Neural progenitor cell (in vitro differentiated cells): ENCODE measurements at places on chromosomes 4 and X. TPM values are rescaled to one million over a fixed set of nuclear protein-coding genes. Genes with fewer than 3 reads are reported as not detected.

ZCCHC18 gene
- 4.6 and 5.1 TPM in 2 replicates for total RNA-seq

MAGEA11 gene
- total RNA-seq = not detected in 2 replicates

KCNIP4 gene
- total RNA-seq = 0.39 TPM in 1 of 2 replicates, not detected in the other

VSIG1 gene
- total RNA-seq = 0.15 and 0.22 TPM in 2 replicates

PNMA6F gene
- 0.22 TPM in 1 of 2 replicates, not detected in the other for total RNA-seq

SLC4A4 gene
- 0.06 TPM in 1 of 2 replicates, not detected in the other for total RNA-seq

PDK3 gene
- total RNA-seq = 50.3 and 100 TPM in 2 replicates

TAF7L gene
- total RNA-seq = not detected in 2 replicates

MAPK10 gene
- 357 and 383 TPM in 2 replicates for total RNA-seq

NXF2B gene
- total RNA-seq = 0.96 and 2.2 TPM in 2 replicates

PRRG1 gene
- 6.9 and 8.7 TPM in 2 replicates for total RNA-seq

C4orf51 gene
- total RNA-seq = not detected in 2 replicates

F8A3 gene
- total RNA-seq = 0.73 and 3.5 TPM in 2 replicates

ANKRD50 gene
- 33.8 and 47.5 TPM in 2 replicates for total RNA-seq

HSFX2 gene
- 0.56 and 0.77 TPM in 2 replicates for total RNA-seq

IRS4 gene
- total RNA-seq = 70.1 and 102 TPM in 2 replicates

HSFX4 gene
- total RNA-seq = not detected in 2 replicates

TMEM156 gene
- not detected in 2 replicates for total RNA-seq

TMPRSS11D gene
- not detected in 2 replicates for total RNA-seq

CLDN34 gene
- 0.37 TPM in 1 of 2 replicates, not detected in the other for total RNA-seq

ART3 gene
- total RNA-seq = not detected in 2 replicates

EGFL6 gene
- 0.19 and 1.2 TPM in 2 replicates for total RNA-seq

MID1 gene
- 22.8 and 29.5 TPM in 2 replicates for total RNA-seq

GLUD2 gene
- 7.5 and 8.9 TPM in 2 replicates for total RNA-seq

TRIM61 gene
- not detected in 2 replicates for total RNA-seq

SRPX gene
- total RNA-seq = 3.2 and 4.8 TPM in 2 replicates

ZNF157 gene
- 0.47 and 1.4 TPM in 2 replicates for total RNA-seq

FAM47A gene
- total RNA-seq = not detected in 2 replicates

TIGD4 gene
- 3.6 and 4.1 TPM in 2 replicates for total RNA-seq

L1CAM gene
- total RNA-seq = 0.49 and 1.7 TPM in 2 replicates

LDOC1 gene
- 3.7 and 6.0 TPM in 2 replicates for total RNA-seq

H2BW2 gene
- not detected in 2 replicates for total RNA-seq

RNF128 gene
- total RNA-seq = 0.06 TPM in 1 of 2 replicates, not detected in the other

GATA1 gene
- not detected in 2 replicates for total RNA-seq

KIAA1210 gene
- total RNA-seq = not detected in 2 replicates

FABP2 gene
- not detected in 2 replicates for total RNA-seq

MFAP3L gene
- total RNA-seq = 30.7 and 35.5 TPM in 2 replicates

PABPC1L2A gene
- 0.77 TPM in 1 of 2 replicates, not detected in the other for total RNA-seq

BMX gene
- not detected in 2 replicates for total RNA-seq

SPARCL1 gene
- total RNA-seq = 0.43 TPM in 1 of 2 replicates, not detected in the other

CTAG2 gene
- total RNA-seq = not detected in 2 replicates

CABS1 gene
- 0.09 and 0.26 TPM in 2 replicates for total RNA-seq

GPRASP1 gene
- total RNA-seq = 7.0 and 7.3 TPM in 2 replicates

CYBB gene
- total RNA-seq = 0.28 TPM in 1 of 2 replicates, not detected in the other

AMBN gene
- total RNA-seq = 0.15 TPM in 1 of 2 replicates, not detected in the other

CPLX1 gene
- not detected in 2 replicates for total RNA-seq

DMP1 gene
- not detected in 2 replicates for total RNA-seq

CD38 gene
- 0.19 and 0.64 TPM in 2 replicates for total RNA-seq

NWD2 gene
- total RNA-seq = not detected in 2 replicates
